ENCODE measurements at places on chromosomes 4 and X.

- peak; percentile 47 for DNase-seq
Measured at GRCh38 chr4:24477919-24478318, 106.4 kb downstream of the DHX15 start.

DNA sequence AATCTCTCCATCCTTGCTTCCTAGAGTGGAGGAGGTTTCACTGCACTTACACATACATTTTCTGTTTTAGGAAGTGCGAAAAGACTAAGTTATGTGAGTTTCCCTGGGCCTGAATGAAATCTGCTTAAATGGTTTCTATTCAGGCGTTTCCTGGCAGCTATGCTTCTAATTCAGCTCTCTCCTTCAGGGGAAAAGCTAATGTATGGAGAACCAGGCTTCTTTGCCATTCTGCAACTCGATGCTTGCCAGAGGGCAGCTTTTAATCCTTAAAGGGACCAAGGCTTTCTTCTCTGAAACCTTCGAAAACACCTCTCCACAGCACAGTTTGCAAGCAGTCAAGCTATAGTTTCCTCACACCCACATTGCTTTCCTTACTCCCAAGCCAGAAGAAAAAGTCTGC, 89.5 kb upstream of the ARX start:
- no peak for DNase-seq

DNA sequence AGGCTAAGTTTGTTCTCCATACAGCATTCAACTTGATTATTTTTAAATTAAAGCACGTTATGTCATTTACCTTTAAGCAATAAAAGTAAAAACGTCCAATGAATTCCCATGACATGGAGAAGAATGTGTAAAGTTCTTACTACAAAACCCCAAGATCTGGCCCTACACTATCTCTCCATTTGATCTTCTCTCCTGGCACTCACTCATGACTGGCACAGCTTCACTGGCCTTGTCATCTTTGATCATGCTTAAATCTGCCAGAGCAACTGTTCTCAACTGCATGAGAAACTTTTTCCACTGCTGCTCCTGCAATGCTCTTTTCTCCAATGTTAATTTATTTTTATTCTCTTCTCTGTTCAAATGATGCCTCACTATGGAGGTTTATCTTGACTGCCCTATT, 1109.0 kb upstream of the IGFBP7 start:
- no peak for DNase-seq

DNA sequence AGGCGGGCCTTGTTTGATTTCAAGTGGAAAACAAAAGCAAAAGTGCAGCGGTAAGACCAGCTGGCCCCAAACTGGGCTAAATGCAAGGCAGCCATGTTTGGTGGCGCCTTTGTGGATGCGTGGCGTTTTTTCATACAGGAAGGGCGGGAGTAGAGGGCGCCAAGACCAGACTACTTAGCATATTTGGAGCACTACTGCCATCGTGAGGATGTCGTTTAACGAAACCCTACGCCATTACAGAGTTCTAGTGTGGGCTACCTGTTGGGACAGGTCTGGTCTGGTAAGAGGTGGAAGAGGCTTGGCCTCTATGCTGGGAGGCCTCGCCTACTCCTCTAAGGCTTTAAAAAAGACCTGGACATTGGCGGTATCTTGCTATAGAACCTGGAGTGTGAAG, 230.7 kb upstream of the STK26 start:
- DNase-seq = no peak

DNA sequence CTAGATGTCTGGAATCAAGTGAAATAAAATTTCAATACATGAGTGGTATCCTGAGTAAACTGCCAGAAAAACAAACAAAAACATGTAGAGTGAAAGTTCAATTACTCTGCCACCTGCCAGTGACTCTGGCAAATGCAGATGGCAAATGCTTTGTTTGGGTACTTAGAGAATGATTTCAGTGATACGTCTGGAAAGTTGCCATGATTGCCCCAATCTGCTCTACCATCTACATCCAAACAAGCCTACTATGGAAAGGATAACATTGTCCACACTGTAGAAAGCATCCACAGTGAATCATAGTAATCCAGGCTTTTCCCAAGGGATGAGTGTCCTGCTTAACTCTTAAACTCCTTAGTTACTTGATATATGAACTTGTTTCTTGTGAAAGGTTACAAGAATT, 3.4 kb downstream of the SPATA4 start:
- DNase-seq = peak; percentile 16

GRCh38 chr4:99720206-99720605, 62.6 kb upstream of the C4orf54 start:
- DNase-seq = no peak

DNA sequence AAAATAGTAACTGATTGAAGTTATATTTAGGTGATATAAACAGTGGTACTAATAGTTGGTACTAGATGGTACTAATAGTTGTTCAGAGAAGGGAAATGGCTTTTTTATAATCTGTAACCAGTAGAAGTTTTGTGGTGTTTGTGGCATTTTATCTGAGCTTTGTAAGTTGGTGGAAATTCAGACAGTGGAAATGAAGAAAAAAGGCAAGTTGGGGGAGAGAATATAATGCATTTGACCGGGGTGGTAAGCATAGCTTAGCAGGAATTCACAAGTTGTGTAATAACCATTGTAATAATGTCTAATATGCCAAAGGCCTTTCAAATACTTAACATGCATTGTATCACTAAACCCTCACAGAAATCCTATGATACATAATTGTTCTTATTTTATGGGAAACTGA, 36.3 kb downstream of the DTHD1 start:
- no peak for DNase-seq

DNA sequence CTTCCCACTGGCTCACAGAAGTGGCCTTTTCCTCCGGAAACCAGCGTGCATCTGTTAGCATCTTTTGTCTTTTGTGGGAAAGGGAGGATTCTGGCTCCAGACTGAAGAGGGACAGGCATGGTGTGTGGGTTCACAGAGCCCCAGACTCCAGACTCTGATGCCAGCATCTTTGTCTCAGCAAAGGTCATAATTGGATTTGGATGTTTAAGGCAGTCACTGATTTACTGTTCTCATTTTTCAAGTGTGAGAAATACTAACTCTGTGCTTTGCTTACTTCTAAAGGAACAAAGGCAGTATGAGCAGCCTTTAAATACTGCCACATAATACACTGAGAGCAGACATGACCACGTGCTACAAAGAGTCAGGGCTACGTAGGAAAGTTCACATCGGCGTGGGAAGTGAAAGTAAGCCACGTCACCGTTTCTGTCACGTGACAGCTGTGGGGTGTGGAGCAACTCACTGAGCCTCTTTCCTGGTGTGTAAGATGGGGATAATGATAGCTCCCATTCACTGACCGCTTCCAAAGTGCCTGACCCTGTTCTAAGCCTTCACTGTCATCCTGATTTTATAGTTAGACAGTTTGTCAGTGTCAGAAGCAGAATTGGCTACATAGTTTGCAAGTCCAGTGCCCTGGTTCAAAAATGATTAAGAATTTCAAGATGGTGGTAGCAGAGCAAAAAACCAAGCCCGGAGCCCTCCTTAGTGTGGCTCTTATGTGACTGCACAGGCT, 24.8 kb upstream of the TMSB4X start:
- peak; percentile 90 for DNase-seq

- no peak for DNase-seq
Measured at GRCh38 chr4:142373610-142374009, 472.5 kb downstream of the INPP4B start.

DNA sequence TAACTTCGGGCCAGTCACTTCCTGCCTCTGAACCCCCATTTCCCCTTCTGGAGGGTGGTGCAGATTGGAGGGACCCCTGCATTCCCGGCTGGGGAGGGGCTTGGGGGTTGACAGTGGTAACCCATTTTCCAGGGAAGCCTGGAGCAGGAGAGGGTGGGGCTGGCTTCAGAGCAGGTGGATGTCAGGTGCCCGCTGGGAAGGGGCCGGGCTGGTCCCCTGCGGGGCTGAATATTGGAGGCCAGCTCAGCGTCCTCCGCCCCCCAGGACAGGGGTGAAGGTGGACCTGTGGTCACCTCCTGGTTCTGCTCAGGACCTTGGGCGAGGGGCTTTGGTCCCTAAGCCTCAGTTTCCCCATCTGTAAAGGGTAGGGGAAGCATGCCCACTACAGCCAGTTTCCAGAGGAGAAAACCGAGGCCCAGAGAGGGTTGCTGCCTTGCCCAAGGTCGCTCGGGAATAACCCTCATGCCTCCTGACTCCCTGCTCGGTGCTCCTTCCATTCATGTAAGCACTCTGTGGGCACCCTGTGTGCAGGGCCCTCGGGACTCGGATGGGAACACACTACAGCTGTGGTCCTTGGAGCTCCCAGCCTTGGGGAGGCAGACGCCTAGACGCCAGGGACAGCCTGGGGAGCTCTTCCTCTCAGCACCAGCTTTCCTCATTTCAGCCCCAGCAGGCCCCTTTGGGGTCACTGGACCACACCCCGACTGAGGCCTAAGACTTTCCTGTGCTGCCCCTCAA, 683 bp downstream of the MAN2B2 start:
- no peak for DNase-seq

DNA sequence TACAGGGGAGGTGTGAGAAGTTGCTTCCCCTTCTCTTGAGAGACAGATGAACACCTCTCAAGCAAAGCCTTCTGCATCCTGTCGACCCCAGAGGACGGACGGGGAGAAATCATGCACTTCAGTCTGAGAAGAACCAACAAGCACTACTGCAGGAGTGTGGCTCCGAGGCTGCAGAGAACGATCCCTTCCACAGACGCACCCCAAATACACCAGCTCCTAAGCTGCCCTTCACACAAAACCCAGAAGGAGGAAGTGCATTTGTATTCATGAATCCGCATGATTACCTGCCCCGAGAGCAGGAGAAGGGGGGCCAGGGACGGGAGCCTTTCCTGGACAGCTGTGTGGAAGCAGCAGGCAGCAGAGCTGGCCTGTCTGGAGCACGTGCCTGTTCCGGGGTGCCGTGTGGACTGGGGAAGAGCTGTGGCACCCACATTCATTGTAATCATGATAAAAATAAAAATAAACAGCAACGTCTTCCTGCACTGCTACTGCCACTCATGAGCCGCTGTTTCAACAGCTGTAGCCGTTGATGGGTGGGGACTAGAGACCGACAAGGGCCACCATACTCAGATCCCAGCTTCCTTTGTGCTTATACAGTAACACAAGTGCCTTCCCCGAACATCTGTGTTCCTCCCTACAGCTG, 42.9 kb downstream of the ACSL1 start:
- no peak for DNase-seq

- DNase-seq = no peak
Measured at GRCh38 chr4:682490-683172, 6.3 kb downstream of the SLC49A3 start.

DNA sequence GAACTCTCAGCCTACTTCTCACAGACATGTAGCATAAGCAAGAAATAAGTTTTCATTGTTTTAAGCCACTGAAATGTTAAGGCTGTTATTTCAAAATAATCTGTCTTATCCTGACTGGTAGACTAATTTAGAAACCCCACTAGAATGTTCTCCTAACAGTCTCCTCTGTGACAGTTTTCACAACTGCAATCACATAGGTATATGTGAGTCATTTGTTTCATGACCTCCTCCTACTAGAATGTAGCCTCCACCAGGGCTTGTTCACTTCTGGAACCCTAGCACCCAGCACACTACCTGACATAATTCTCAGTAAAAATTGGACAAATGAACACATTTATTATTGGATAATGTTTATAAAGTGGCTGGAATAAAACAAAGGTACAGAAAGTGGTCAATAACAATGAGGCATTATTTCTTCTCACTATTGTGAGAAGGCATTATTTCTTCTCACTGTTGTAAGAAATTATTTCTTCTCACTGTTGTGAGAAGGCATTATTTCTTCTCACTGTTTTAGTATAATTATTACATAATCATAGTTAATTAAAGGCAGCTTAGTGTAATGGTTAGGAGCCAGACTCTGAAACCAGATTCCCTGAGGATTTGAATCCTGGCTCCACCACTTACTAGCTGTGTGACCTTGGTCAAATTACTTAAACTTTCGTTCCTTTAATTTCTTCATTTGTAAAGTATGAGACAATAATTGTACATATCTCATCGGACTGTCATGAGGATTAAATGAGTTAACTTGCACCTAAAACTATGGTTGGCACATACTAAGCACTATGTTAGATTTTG, 251.5 kb downstream of the RASL11B start:
- DNase-seq = no peak

DNA sequence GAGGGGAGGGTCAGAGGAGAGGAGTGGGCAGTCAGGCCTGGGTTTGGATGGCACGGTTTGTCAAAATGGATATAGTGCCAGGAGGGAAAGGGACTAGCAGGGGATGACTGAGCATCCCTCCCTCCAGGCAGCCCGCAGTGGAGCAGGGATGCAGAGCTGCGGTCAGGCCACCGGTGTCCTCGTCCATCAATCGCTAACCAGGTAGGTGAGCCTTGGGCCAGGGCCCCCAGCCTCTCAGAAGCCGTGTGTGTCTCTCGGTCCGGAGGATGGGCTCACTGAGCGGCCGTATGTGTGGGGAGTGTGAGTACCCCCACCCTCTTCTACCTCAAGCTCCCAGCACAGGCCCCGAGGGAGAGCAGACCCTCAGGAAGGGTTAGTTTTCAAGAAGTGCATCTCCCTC, 538 bp upstream of the CYTL1 start:
- no peak for DNase-seq

DNA sequence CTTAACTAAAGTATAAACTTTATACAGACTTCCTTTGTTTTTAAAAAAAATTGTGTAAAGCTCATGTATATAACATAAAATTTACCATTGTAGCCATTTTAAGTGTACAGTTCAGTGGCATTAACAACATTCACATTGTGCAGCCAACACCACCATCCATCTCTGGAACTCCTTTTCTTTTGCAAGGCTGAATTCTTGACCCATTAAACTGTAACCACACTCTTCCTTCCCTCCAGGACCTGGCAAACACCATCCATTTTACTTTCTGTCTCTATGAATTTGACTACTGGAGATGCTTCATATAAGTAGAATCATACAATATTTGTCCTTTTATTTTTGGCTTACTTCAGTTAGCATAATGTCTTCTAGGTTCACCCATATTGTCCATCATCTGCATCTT, 104.7 kb downstream of the RASL11B start:
- no peak for DNase-seq

DNA sequence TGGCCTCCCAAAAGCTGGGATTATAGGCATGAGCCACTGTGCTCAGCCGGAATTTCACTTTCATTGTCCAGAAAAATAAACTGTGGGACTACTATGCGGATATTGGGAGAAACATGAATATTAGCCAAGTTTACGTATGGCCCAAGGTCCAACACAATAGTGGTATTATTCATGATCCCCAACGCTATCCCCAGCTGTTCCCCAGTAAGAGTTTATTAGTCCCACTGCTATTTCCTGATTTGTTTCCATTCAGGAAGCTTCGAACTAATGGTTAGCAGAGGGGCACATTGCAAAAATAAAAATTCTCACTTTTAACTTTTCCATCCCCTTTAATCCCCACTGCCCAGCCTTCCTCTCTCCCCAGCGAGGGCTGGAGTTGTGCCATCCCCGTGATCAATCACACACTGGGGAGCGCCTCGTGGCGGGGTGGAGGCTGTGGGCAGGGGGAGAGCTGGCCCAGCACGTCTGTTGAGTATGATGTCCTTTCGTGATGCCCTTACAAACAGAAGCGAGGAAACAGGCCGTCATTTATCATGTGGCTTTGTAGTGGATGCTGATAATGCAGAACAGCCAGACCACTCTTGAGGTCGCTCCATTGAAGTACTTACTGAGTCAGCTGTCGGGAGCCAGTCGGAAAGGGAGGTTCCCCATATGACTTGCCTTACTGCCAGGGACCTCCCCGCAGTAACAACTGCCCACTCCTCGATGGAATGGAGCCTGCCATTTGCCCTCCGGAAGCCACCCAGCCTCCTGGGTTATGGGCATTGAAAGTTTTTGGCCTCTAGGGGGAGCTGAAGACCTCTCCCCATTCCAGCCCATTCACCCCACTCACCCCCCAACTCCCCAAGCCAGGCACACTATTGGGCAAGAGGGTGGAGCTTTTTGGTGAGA, 117.0 kb downstream of the KDR start:
- peak; percentile 1 for DNase-seq

- DNase-seq = peak; percentile 37
Measured at GRCh38 chr4:176123710-176124407, 58.2 kb downstream of the WDR17 start.

Data from RPMI7951 (cell line).